PC-9 (cell line): ENCODE measurements at places on chromosomes 5 and 9. TPM values are rescaled to one million over a fixed set of nuclear protein-coding genes. Genes with fewer than 3 reads are reported as not detected.

DNA sequence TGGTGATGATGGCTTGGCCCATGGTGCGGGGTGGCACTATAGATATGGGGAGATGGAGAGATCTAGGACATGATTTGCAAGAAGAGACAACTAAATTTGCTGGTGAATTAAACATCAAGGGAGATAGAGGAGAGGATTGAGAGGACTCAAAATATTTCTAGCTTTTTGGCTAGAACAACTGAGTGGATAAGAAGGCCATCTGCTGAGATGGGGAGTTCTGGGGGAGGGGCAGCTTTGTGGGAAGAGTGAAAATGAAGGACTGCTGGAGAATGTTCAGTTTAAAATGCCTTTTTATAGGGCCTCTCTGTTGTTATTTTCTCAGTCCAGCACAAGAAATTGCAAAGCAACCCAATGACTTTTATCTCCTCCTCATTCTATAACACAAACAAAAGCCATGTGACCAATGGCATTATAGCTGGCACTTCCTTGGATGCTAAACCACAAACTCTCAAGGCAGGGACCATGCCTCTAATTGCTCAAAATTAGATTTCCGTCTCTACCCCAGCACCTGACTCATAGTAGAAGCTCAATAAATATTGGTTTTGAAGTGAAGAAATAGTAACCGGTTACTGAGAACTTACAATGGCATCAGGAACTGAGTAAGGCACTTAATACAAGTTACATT, 29.8 kb downstream of the JAKMIP2 start:
- H3K4me3 ChIP-seq = no peak overlapping the region
- H3K27ac ChIP-seq = no peak overlapping the region
- no peaks in the 10 kb centered on the region for H3K27me3 ChIP-seq
- no peak for DNase-seq
- H3K36me3 ChIP-seq = no peaks in the 10 kb centered on the region

ARSB gene
- 5.1 and 8.4 TPM in 2 replicates for total RNA-seq

GRCh38 chr9:127154390-127155191, 32.2 kb upstream of the ANGPTL2 start:
- H3K4me1 ChIP-seq = no peaks in the 10 kb centered on the region
- H3K27ac ChIP-seq = no peak overlapping the region
- no peaks in the 10 kb centered on the region for H3K27me3 ChIP-seq
- no peaks in the 10 kb centered on the region for H3K36me3 ChIP-seq
- DNase-seq = no peak
- H3K4me3 ChIP-seq = no peak overlapping the region

DNA sequence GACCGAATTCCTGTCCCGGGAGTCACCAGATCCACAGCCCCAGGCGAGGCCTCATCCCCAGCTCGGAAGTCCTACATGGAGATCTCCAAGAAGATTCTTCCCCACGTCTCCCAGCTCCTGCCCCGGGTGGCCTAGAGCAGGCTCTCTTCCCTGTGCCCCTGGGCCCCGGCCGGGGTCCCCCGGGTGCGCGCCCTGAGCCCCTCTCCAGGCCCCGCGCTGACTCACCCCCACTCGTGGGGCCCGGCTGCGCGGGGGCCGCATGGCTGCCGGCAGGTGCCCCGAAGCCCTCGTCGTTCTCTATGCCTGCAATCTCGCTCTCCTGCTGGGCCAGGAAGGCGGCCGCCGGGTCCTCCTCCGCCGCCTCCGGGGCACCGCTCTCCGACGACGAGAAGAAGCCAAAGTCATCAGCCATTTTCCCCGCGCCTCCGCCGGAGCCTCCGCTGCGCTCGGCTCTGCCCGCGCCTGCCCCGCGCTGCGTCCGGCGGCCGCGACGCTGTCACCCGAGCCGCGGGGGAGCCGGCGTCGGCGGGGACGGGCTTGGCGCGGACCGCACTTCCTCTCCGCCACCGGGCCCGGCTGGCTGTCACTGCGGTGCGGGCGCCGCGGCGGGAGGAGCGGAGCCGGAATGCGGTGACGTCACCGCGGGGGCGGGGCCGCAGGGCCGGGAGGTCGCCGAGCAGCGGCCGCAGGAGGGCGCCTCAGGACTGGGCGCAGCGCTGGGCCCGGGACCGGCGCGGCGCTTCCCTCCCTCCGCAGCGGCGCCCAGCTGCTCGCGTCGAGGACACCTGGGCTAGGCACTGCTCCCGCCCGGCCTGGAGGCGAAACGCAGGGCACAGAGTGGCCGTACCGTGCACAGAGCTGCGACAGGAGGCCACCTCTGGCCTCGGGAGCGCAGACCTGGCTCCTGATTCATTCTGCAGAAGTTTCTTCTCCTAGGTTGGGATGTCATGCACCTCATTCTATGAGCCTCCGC, at the start of gene CLTB:
Gene CLTB (minus strand): TSS at position 588 of the 973 bp plus-strand sequence. CDS start 176 bp downstream, at position 412.
- H3K4me1 ChIP-seq = peaks cover 81% of the 10 kb centered on the region
- no peaks in the 10 kb centered on the region for H3K27me3 ChIP-seq
- H3K36me3 ChIP-seq = no peaks in the 10 kb centered on the region
- peak within 1 kb of the TSS; percentile 94 for H3K27ac ChIP-seq
- peak within 1 kb of the TSS; percentile 98 for H3K4me3 ChIP-seq
- DNase-seq = peak; percentile 85

EIF4E1B gene
- not detected in 2 replicates for total RNA-seq

DNA sequence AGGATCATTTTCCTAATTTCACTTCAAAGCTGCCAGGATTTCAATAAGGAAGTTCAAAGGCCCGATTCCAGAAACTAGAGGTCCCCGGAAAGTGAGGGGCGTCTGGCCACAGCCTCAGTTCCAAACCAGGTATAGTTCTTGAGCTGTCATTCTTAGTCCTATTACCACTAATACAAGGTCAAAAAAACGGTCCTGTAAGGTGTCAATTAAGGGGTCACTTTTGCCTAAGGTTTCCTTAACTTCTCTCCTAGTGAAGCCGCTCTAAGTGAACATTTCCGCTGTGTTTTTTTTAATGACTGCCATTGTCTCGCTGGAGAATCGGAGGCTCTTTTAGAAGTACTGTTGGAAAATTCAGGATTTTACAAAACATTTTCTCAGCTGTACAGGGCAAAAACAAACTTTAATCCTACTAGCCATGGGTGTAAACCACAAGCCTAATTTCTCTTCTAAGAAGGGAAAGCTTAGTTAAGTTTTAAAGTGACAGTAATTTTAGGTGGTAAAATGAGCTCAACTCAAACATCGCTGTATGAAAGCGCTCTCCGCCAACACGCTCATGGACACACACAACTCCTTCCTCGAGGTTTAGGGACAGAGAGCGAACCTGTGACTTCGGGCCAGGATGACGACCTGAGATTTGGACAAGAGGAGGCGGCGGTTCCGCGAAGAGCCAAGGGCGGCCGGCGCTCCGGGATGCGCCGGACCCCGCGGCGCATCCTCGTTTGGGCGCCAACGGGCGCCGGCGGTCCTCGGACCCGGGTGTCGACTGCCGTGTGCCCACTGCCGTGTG, 76.7 kb upstream of the IFNE start:
- peaks cover 9% of the 10 kb centered on the region; the same call in 1 of the 2 replicates for H3K4me1 ChIP-seq
- H3K27me3 ChIP-seq = no peaks in the 10 kb centered on the region
- H3K4me3 ChIP-seq = peak overlapping the region; percentile 80
- no peak for DNase-seq

- H3K4me3 ChIP-seq = no peak overlapping the region
- H3K27ac ChIP-seq = no peak overlapping the region
- peak; percentile 63 for DNase-seq
- H3K36me3 ChIP-seq = no peaks in the 10 kb centered on the region
- no peaks in the 10 kb centered on the region for H3K27me3 ChIP-seq
- peaks cover 35% of the 10 kb centered on the region for H3K4me1 ChIP-seq
Observed at GRCh38 chr5:112232667-112233066, 186.4 kb downstream of the EPB41L4A start.

LRRTM2 gene
- not detected in 2 replicates for total RNA-seq

- H3K36me3 ChIP-seq = peaks cover 12% of the 10 kb centered on the region
- peaks cover 47% of the 10 kb centered on the region for H3K4me1 ChIP-seq
- DNase-seq = peak; percentile 90
- peak overlapping the region; percentile 15; the same call in 1 of the 2 replicates for H3K4me3 ChIP-seq
Observed at GRCh38 chr5:59562756-59563389, 330.7 kb downstream of the PDE4D start.

DNA sequence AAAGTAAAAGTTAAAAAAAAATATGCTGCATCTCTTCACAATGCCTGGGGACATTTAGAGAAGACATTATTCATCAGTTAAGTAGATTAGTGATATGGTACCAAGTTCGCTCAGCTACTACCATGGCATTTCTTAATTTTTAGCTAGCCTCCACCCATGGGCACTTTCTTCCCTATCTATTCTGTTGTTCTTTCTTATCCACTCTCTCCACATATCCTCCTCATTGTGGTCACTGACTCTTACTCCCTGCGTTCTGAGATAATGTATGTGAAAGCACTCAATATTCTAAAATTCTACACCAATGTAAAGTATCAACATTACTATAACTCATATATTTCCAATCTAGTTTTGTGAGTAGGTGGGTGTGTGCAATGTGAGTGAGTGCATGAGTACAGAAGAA, 609.7 kb upstream of the DAB2 start:
- H3K27ac ChIP-seq = no peak overlapping the region
- no peak for DNase-seq

GRCh38 chr5:36692791-36693763, 86.7 kb downstream of the SLC1A3 start:
- peaks cover 5% of the 10 kb centered on the region; the same call in 1 of the 2 replicates for H3K4me1 ChIP-seq
- no peak overlapping the region for H3K27ac ChIP-seq
- H3K36me3 ChIP-seq = no peaks in the 10 kb centered on the region
- H3K27me3 ChIP-seq = no peaks in the 10 kb centered on the region

DNA sequence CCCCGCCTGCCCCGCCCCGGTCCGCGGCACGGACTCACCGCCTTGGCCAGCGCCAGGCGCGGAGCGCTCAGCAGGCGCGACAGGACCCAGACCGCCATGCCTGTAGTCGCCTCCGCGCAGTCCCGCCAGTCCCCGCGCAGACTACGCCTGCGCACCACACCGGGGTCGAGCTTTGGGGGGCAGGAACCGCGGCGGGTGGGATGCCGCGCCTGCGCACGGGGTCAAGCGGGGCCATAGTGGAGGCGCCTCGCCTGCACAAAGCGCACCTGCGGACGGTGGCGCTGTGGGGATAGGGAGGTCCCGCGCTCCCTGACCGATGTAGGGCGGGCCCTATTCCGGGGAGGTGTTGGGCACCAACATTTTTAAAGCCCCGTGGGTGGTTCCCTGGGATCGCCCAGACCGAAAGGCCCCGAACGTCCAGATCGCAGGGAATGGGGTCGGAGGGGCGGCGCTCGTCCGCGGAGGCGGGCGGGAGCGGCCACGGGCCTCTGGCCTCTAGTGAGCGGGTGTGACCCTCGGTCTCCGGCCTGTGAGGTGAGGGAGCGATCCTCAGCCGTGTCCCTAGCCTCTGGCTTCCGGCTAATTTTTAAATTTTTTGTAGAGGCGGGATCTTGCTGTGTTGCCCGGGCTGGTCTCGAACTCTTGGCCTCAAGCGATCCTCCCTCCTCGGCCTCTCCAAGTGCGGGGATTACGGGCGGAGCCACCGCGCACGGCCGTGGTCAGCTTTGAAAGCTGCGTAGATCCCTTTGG, 70.8 kb upstream of the LPCAT1 start:
- peaks cover 5% of the 10 kb centered on the region; the same call in 1 of the 2 replicates for H3K4me1 ChIP-seq
- no peaks in the 10 kb centered on the region for H3K27me3 ChIP-seq
- H3K4me3 ChIP-seq = no peak overlapping the region
- H3K27ac ChIP-seq = no peak overlapping the region
- H3K36me3 ChIP-seq = no peaks in the 10 kb centered on the region

GRCh38 chr5:112308608-112309007, 110.5 kb downstream of the EPB41L4A start:
- H3K27ac ChIP-seq = no peak overlapping the region
- no peaks in the 10 kb centered on the region for H3K4me1 ChIP-seq
- H3K36me3 ChIP-seq = no peaks in the 10 kb centered on the region
- H3K4me3 ChIP-seq = no peak overlapping the region

IRX4 gene
- total RNA-seq = not detected in 2 replicates

TAF11L10 gene
- total RNA-seq = not detected in 2 replicates

DNA sequence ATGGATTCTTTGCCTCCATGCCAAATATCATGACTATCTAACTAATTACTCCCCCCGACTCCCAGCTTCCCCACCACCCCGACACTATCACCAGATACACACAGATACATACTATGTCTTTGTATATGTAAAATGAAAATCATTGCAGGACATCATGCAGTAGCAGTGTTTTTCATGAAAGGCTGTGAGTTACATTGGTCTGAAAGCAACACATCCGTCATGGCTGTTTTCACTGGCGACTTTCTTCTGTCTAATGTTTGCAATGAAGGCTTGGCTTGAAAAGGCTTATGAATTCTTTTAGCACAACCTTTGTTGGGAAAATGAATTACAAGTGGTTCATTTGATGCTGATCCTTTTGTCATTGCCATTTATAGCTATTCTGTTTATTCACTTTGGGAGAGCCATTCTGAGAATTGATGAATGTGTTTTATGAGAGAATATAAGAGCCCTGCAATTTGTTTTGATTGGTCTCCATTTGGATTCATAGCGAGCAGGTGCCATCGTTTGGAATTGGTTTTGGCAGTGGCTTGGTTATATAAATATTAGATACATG, 103.4 kb downstream of the PIP5K1B start:
- H3K4me1 ChIP-seq = no peaks in the 10 kb centered on the region
- no peaks in the 10 kb centered on the region for H3K36me3 ChIP-seq

FST gene
- total RNA-seq = 0.63 and 0.65 TPM in 2 replicates

DNA sequence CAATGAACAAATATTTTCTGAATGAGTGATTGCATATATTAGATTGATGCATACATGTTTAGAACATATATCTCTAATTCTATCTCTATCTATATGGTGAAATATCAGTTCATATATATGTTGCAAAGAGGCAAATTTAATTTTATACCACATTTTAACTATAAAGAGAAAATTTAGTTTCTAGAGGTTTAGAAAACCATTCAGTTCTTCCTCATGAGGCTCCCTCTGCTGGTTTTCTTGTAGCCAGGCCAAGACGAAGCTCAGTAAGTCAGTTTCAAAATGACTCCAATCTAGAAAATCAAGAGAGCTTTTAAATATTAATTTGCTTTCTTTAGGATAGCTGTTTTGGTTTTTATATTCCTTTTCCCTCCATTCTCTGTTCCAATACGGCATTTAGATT, 312.1 kb downstream of the TMEM232 start:
- DNase-seq = no peak
- H3K4me3 ChIP-seq = no peak overlapping the region
- H3K27ac ChIP-seq = no peak overlapping the region
- H3K4me1 ChIP-seq = no peaks in the 10 kb centered on the region
- H3K36me3 ChIP-seq = no peaks in the 10 kb centered on the region

DNA sequence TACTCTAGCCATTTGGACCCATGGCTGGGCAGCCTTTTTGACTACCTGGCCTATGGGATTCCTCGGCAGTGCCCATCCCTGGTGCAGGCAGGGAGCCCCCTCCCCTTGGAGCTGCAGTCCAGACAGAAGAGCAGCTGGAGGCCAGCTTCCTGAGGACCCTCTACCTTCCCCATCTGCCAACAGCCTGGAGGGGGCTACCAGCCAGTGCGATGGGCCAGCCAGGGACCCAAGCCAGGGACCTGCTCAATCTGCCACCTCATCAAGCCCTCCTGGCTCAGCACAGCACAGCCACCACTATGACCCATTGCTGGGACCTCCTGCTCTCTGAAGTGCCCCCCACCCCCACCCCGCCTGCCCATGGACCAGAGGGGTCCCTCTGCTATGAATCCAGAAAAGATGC, 22.6 kb upstream of the TDRD7 start:
- no peaks in the 10 kb centered on the region for H3K27me3 ChIP-seq
- no peak overlapping the region for H3K27ac ChIP-seq
- no peaks in the 10 kb centered on the region for H3K36me3 ChIP-seq
- no peak for DNase-seq
- H3K4me3 ChIP-seq = no peak overlapping the region
